ENCODE measurements at places on chromosomes 4 and X.

GRCh38 chrX:37998586-37999262 lies 7.6 kb upstream of the SYTL5 start:
- no peak for DNase-seq

DNA sequence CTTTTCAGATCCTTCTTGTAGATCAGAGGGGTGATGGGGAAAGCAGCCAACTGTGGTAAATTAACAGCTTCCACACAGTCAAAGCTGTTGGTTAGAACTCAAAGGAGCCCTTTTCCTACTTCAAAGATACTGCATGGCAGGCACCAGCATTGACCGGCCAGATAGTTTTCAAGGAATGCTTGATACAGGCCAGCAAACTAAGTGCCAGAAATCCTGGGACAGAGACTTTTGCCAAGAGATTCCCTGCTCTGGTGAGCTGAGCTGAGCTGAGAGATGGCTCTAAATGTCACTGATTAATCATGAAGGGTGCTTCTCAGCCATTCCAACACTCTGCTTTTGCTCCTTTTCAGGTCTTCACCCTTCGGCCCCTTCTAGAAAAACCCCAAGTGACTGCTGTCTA lies 131.6 kb upstream of the MED14 start:
- DNase-seq = no peak

DNA sequence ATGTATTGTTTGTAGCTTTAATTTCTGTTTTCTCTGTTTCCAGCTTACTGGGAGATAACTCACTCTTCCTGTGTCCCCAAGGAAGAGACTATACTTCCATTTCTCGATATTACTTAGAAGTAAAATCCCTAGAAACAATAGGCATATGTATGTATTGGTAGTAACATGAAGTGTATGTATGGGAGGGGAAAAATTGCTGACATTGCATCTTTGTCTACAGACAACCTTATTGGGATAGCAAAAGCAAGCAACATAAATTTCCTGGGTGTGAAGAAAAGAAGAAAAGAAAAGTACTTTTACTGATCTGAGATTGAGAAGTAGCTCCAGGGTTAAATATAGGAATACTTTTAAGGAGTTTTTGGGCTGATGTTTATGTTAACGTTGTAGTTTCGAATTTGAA lies 15.4 kb downstream of the AP1AR start:
- no peak for DNase-seq

- DNase-seq = no peak
These were observed 11.6 kb upstream of the HADH start for GRCh38 chr4:107977966-107978705.

- DNase-seq = peak; percentile 66
These were observed 763 bp downstream of the CASK start for GRCh38 chrX:41922431-41923151.

- no peak for DNase-seq
These were observed 1.5 kb upstream of the MSX1 start for GRCh38 chr4:4857809-4858508.

GRCh38 chr4:14375816-14376215 lies 626.5 kb upstream of the CPEB2 start:
- DNase-seq = no peak

DNA sequence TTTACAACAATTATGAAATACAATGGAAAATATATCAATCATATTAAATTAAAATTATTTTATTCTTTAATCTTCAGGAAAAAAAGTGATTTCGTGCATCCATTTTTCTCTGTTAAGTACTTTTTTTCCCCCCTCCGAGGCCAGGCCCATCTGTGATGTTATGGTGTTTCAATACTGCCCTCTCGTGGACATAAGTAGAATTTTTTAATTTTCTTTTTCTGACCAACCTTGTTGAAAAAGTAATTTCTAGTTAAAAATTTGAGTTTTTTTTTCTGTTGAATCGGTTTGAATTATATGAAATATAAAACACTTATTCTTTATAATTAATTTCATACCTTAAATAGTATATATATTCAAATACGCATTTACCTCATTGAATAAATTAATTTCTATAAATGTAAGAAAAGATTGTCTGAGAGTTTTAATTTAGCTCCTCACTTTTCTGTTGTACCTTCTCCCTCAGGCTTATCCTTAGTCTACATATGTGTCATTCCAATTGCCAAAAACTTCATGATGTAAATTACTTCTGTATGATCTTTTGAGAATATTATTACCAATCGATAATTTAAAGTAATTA lies 175.8 kb upstream of the TECRL start:
- no peak for DNase-seq

- DNase-seq = no peak
These were observed 52.6 kb downstream of the SHROOM3 start for GRCh38 chr4:76487621-76488020.

- no peak for DNase-seq
These were observed 361.4 kb downstream of the CBLL2 start for GRCh38 chrX:22634083-22634482.

DNA sequence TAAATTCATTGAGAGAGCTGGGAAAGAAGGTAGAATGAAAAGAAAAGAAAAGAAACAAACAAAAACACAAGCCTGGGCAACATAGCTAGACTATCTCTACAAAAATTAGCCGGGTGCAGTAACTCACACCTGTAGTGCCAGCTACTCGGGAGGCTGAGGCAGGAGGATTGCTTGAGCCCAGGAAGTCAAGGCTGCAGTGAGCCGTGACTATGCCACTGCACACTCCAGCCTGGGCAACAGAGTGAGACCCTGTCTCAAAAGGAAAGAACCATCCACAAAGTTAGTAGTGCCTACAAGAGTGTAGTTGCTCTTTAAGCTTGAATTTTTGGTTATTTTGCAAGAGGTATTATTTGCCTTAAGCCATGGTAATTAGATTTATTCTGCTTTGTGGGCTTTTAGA lies 157.7 kb downstream of the CBR4 start:
- DNase-seq = no peak
